ENCODE measurements at places on chromosomes 3 and 15. TPM values are rescaled to one million over a fixed set of nuclear protein-coding genes. Genes with fewer than 3 reads are reported as not detected.

GRCh38 chr3:156170571-156170970 lies 50.2 kb downstream of the KCNAB1 start:
- no peak for DNase-seq

- no peak for DNase-seq
These were observed 44.8 kb upstream of the RPL32 start for GRCh38 chr3:12886106-12886679.

The TRIM42 gene
- not detected for polyA plus RNA-seq

The CD47 gene
- 60.9 TPM for polyA plus RNA-seq

DNA sequence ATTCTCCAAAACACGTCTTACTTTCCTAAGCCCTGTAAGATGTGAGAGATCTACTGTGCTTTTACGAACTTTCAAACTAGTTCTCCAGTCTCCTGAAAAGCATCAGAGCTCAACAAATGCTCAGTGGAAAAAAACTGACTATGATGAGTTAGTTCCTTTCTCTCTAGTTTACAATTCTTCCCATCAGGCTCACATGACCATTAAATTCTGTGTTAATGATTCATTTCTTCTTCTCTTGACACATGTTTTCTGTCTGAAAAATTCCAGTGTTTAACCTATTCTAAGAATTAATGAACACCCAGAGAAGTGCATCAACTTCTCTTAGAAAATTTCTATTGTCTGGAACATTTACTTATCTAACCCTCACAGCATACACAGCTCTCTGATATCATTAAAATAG lies 844.3 kb downstream of the SI start:
- no peak for DNase-seq

DNA sequence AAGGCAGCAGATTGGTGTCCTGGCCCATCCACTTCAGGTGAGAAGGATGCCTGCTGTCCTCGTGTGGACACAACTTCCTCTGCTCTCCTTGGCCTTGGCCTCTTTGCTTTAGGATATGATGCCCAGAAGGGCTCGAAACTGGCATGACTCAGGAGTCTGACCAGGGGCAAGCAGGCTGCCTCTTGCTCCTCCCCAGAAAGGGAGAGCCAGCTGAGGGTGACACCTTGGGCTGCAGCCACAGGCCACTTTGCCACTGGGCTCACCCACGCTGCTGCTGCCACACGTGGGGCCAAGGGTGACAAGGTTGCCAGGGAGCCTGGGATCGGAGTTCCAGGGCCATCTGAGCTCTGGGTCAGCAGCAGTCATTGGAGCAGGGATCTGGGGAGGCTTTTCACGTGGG lies 267.9 kb upstream of the CTDSPL start:
- DNase-seq = no peak

Data from renal cortex interstitium (tissue), 15 donors.